ENCODE measurements at places on chromosomes 16 and 17. TPM values are rescaled to one million over a fixed set of nuclear protein-coding genes. Genes with fewer than 3 reads are reported as not detected.
A peak's percentile ranks its signal among the peaks of the same experiment; 100 is the strongest.

GRCh38 chr17:83079352-83079747 lies at the start of gene METRNL:
Gene METRNL, plus strand, starts transcription at chr17:83079609. Its CDS starts 207 bp downstream, at chr17:83079816.
- H3K27ac ChIP-seq = no peak within 1 kb of the TSS
- DNase-seq = peak; percentile 71
- H3K36me3 ChIP-seq = peaks cover 17% of the 10 kb centered on the region
- H3K4me1 ChIP-seq = peaks cover 27% of the 10 kb centered on the region
- peaks cover 14% of the 10 kb centered on the region for H3K27me3 ChIP-seq

DNA sequence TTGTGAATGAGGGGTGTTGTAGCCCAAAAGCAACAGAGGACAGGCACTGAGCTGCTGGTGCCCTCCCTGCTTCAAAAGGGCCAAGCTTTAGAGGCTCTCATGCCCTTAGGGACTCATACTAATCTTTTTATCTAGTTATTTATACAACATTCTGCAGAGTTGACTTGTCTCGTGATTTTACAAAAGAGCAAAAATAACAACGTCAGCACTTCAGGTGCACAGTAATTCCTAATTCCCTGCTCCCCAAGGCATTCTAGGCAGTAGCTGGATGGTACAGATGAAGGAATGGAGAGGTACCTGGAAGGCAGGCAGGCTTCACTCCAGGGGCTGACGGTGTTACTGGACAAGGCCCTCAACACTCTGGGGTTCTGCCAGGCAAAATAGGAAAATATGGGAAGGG lies 406.7 kb upstream of the CCL2 start:
- no peak overlapping the region for H3K27ac ChIP-seq
- no peaks in the 10 kb centered on the region for H3K36me3 ChIP-seq
- H3K27me3 ChIP-seq = peaks cover 1% of the 10 kb centered on the region
- no peak overlapping the region for H3K4me3 ChIP-seq

DNA sequence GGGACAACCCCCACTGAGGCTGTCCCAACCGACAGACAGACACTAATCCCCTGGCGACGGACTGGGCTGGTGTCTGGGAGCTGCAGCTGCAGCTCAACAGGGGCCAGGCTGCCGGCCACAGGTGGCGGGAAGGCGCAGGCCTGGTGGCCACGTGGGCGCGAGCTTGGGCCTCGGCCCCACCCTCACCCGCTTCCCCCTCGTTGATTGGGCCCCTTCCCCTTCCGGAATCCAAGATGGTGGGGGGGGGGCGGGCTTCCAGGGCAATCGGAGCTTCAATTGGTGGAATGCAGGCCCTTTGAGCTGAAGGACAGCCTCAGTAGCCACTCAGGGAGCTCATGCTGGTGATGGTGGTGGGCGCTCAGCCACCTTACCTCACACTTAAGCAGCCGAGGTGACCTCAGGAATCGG lies 8.7 kb upstream of the TBX4 start:
- H3K4me3 ChIP-seq = no peak overlapping the region
- no peak for DNase-seq
- peaks cover 4% of the 10 kb centered on the region for H3K36me3 ChIP-seq

- peaks cover 24% of the 10 kb centered on the region for H3K4me1 ChIP-seq
- peak overlapping the region; percentile 18 for H3K27ac ChIP-seq
- H3K27me3 ChIP-seq = no peaks in the 10 kb centered on the region
- H3K4me3 ChIP-seq = no peak overlapping the region
- no peaks in the 10 kb centered on the region for H3K36me3 ChIP-seq
- peak; percentile 31 for DNase-seq
These were observed 176.3 kb upstream of the TNRC6C start for GRCh38 chr17:77782201-77782600.

The UBALD2 gene
- 317 TPM for total RNA-seq

The TXNDC17 gene
- 123 TPM for total RNA-seq

The EVPLL gene
- not detected for total RNA-seq

The IRX6 gene
- total RNA-seq = not detected

The TRPV3 gene
- total RNA-seq = 0.97 TPM

The AKAP1 gene
- total RNA-seq = 30.8 TPM

GRCh38 chr16:3171855-3172593 lies 16.0 kb upstream of the OR1F1 start:
- peak overlapping the region; percentile 75 for H3K27ac ChIP-seq
- H3K4me1 ChIP-seq = peaks cover 34% of the 10 kb centered on the region
- H3K4me3 ChIP-seq = peak overlapping the region; percentile 62
- H3K36me3 ChIP-seq = peaks cover 3% of the 10 kb centered on the region
- peaks cover 38% of the 10 kb centered on the region for H3K27me3 ChIP-seq

GRCh38 chr17:2510559-2510958 lies 1.1 kb downstream of the METTL16 start:
- peaks cover 13% of the 10 kb centered on the region for H3K4me1 ChIP-seq
- no peaks in the 10 kb centered on the region for H3K27me3 ChIP-seq
- H3K4me3 ChIP-seq = no peak overlapping the region
- peak overlapping the region; percentile 44 for H3K27ac ChIP-seq
- peaks cover 3% of the 10 kb centered on the region for H3K36me3 ChIP-seq
- no peak for DNase-seq

GRCh38 chr16:53456625-53457024 lies 22.4 kb downstream of the RBL2 start:
- peak overlapping the region; percentile 56 for H3K4me3 ChIP-seq

The GDPD1 gene
- 2.9 TPM for total RNA-seq

DNA sequence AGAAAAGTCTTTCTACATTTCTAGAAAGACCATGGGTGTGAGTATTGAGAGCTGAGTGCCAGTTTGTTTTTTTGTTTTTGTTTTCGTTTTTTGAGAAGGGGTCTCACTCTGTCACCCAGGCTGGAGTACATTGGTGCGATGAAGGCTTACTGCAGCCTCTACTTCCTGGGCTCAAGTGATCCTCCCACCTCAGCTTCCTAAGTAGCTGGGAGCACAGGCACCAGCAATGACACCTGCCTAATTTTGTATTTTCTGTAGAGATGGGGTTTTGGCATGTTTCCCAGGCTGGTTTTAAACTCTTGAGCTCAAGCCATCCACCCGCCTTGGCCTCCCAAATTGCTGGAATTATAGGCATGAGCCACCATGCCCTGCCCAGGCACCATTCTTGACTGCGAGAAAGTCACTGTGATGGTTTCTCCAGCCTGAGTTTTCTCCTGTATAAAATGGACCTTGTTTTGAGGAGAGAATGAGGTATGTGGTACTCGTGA lies 673.8 kb downstream of the MAF start:
- no peak overlapping the region for H3K27ac ChIP-seq
- no peak for DNase-seq
- peaks cover 15% of the 10 kb centered on the region for H3K36me3 ChIP-seq
- H3K4me3 ChIP-seq = no peak overlapping the region
- H3K27me3 ChIP-seq = no peaks in the 10 kb centered on the region
- H3K4me1 ChIP-seq = peaks cover 16% of the 10 kb centered on the region

DNA sequence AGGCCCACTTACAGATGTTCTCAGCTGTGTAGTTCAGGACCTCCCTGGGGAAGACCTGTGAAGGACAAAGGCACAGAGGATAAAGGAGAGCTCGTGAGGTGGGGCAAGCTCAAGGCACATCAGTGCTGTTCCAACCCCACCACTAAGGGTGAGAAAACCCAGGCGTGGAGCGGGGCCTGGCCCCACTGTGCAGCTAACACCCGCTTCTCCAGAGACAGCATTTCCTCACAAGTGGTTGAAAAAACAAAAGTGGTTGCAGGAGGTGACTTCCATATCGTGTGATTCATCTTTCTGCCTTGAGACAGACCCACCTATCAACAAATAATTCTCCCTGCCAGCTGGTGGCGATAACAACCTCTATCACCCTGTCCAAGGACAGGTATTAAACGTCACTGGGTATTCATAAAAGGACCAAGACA lies 30.0 kb downstream of the SNN start:
- H3K36me3 ChIP-seq = peaks cover 48% of the 10 kb centered on the region
- peaks cover 54% of the 10 kb centered on the region for H3K4me1 ChIP-seq
- no peak overlapping the region for H3K4me3 ChIP-seq
- DNase-seq = peak; percentile 62

GRCh38 chr16:27641260-27641659 lies 91.3 kb downstream of the KATNIP start:
- H3K27ac ChIP-seq = no peak overlapping the region
- no peaks in the 10 kb centered on the region for H3K27me3 ChIP-seq
- no peak for DNase-seq
- H3K36me3 ChIP-seq = peaks cover 12% of the 10 kb centered on the region

The ZSCAN10 gene
- total RNA-seq = 0.19 TPM

DNA sequence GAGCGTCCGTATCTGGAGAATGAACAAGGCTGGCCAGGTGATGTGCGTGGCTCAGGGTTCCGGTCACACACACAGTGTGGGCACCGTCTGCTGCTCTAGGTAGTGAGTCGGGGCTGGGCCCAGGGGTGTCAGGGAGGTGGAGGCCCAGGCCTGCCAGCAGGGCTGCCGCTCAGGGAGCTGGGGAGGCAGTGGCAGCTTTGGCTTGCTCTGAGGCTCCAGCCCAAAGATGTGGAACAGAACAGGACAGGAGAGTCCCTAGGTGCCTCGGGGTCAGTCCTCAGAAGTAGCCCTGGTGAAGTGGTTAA lies 4.3 kb downstream of the TBL3 start:
- H3K36me3 ChIP-seq = peaks cover 39% of the 10 kb centered on the region
- no peak for DNase-seq
- H3K4me3 ChIP-seq = no peak overlapping the region
- peaks cover 9% of the 10 kb centered on the region for H3K27me3 ChIP-seq

DNA sequence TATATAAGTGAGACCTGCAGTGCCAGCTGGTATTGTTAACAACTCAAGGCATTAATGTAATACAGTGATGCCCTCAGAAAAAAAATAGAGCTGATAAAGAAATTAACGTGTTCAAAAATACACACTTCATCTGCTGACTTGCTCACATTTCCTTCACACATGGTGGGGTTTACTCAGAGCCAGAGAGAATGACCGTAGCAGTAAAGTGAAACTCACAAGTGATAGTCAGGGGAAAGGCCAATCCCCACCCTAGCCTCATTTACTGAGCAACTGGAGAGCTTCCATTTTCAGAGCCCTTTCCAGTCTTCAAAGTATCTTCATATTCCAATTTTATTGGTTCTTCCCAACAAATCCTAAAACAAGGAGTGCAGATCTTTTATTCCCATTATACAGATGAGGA lies 74.0 kb upstream of the HLF start:
- no peaks in the 10 kb centered on the region for H3K36me3 ChIP-seq
- H3K4me3 ChIP-seq = no peak overlapping the region
- H3K27ac ChIP-seq = no peak overlapping the region
- no peak for DNase-seq

DNA sequence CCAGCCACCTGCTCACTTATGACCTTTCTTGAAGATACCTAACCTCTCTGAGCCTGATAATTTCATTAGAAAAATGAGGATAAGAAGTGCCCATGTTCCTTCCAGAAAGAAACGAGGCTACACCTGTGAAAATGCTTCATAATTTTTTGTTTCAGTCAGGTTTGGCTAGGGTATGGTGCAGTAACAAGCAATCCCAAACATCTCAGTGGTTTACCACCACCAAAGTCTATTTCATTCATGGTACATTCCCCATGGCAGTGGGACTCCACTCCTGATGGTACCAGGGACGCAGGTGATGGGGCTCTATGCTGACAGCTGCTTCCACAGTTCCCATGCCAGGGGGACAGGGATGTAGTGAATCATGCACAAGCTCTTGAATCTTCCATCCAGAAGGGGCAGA lies 147.6 kb upstream of the CES5A start:
- H3K4me3 ChIP-seq = no peak overlapping the region
- peaks cover 4% of the 10 kb centered on the region for H3K27me3 ChIP-seq
- no peaks in the 10 kb centered on the region for H3K36me3 ChIP-seq
- no peak overlapping the region for H3K27ac ChIP-seq

The SLC9A5 gene
- total RNA-seq = 6.1 TPM

The MAP2K4 gene
- total RNA-seq = 22.0 TPM

DNA sequence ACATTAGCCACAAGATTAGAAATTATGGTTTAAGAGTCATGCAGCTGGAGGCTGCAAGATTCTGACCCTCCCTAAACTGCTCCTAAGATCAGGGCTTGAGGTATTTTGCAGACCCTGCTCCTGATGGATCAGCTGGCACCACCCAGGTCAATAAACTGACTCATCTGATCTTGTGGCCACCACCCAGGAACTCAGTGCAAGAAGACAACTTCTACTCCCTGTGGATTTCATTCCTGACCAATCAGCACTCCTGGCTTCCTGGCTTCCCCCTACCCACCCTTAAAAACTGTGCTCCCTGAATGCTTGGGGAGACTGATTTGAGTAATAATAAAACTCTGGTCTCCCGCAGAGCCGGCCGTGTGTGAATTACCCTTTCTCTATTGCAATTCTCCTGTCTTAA lies 25.0 kb upstream of the MILR1 start:
- H3K27me3 ChIP-seq = no peaks in the 10 kb centered on the region
- H3K27ac ChIP-seq = no peak overlapping the region
- no peaks in the 10 kb centered on the region for H3K36me3 ChIP-seq
- no peak overlapping the region for H3K4me3 ChIP-seq

DNA sequence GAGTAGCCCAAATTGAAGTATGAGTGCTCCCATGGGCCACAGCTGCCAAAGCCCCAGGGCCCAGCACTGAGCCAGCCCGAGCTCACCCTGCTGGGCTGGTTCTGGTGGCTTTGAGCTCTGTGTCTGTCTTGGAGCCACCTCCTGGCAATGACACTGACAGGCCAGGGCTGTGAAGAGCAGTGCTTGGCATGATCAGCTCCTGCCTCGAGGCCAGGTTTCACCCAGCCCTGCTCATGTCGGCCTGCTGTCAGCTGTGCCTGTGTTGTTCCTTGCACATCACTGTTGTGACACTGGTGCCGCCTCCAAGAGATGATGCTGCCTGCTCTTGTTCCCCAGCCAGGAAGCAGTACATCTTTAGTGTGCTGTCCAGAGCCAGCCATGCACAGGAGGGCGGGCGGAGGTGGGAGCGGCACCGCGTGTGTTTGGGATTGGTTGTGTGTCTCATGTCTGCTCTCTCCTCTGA lies 26.0 kb downstream of the PLD6 start:
- H3K27ac ChIP-seq = peak overlapping the region; percentile 95
- peaks cover 48% of the 10 kb centered on the region for H3K36me3 ChIP-seq
- peaks cover 87% of the 10 kb centered on the region for H3K4me1 ChIP-seq
- H3K27me3 ChIP-seq = no peaks in the 10 kb centered on the region

DNA sequence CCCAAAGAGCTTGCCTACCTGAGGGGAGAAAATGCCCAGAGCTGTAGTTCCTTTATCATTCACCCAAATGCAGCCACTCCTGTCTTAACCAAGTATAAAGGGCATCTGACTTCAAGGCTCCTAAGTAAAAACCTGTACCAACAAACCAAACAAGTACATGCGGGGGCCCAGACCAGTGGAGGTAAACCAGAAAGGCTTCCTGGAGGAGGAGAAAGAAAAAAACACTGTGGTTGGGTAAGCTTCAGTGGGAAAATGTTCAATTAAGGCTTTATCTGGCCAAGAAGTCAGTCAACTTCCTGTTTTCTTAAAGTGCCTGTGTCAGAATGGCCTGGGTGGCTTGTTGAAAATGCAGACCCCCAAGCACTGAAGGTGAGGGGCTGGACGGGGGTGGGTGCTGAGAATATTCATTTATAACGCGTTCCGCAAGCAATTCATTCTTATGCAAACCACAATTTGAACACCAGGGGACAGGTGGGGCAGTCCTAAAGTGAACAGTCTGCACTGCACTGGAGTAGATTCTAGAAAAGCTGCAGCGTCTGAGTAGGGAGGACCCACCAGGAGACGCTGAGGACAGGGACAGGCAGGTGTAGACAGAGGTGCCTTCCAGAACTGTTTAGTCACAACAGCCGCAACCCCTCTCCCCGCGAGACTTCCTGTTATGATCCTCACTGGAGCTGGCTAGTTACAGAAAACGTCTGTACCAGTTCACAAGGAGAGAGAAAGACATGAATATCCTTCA lies 467.1 kb downstream of the SOX9 start:
- H3K4me1 ChIP-seq = peaks cover 35% of the 10 kb centered on the region
- peak; percentile 48 for DNase-seq
- no peaks in the 10 kb centered on the region for H3K36me3 ChIP-seq
- peaks cover 25% of the 10 kb centered on the region for H3K27me3 ChIP-seq
- H3K27ac ChIP-seq = peak overlapping the region; percentile 65
- peak overlapping the region; percentile 39 for H3K4me3 ChIP-seq

The ITGAL gene
- 226 TPM for total RNA-seq

The NPW gene
- total RNA-seq = 1.3 TPM
